Placental epithelial cell (primary cell): ENCODE measurements at places on chromosomes 1 and 21. TPM values are rescaled to one million over a fixed set of nuclear protein-coding genes. Genes with fewer than 3 reads are reported as not detected.

Gene SPATA1
- 0.11 and 1.2 TPM in 2 replicates for total RNA-seq

Gene ARHGEF10L
- total RNA-seq = 98.7 and 117 TPM in 2 replicates

Gene GPATCH3
- total RNA-seq = 8.0 and 8.6 TPM in 2 replicates

Gene PRR9
- total RNA-seq = 6.4 TPM in 1 of 2 replicates, not detected in the other

Gene ELAPOR1
- 0.39 and 0.98 TPM in 2 replicates for total RNA-seq

Gene TSPAN2
- under 0.01 and 0.22 TPM in 2 replicates for total RNA-seq

Gene FOXO6
- 0.11 and 0.39 TPM in 2 replicates for total RNA-seq

Gene CFHR2
- not detected in 2 replicates for total RNA-seq

Gene TMEM59
- 215 and 309 TPM in 2 replicates for total RNA-seq

Gene OR2T2
- 9.0 and 16.1 TPM in 2 replicates for total RNA-seq

Gene PCSK9
- total RNA-seq = under 0.01 and 3.5 TPM in 2 replicates
